Hematopoietic multipotent progenitor cell treated with erythropoietin and hydrocortisone succinate and interleukin-3 and kit ligand, for 15 days (in vitro differentiated cells): ENCODE measurements at places on chromosomes 7 and 10.

DNA sequence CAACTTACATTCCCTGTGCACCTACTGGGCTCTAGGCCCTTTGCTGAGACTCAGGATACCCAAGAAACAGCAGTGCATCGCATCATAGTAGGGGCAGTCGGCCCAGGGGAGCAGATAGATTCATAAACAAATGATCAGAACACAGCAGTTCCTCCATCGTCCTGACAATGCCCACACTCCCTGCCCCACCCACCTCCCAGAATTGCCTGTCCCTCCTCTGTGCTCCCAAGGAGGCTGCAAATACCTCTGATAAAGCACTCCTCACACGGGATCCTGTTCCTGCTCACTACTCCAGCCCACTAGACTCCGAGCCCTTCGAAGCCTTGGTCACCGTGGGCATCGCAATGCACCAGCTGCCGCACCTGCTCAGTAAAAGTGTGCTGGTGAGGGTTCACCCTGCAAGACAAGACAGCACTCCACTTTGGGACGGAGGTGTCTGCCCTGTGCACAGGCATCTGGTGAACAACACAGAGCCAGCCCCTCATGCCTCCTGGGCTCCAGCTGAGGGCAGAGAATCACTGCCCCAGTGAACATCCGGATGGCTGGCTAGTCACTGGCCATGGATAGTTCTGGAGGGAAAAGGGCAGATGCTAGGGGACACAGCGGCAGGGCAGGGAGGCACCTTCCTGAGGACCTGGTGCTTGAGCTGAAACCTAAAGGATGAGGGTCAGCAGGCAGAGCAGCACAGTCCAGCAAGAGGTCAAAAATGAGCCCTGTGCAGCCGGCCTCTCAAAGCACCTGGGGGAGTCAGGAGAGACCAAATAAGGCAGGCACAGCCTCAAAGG lies 60.7 kb downstream of the TNS3 start:
- no peak for DNase-seq

GRCh38 chr10:78957471-78958039 lies 111.2 kb upstream of the ZMIZ1 start:
- DNase-seq = no peak

DNA sequence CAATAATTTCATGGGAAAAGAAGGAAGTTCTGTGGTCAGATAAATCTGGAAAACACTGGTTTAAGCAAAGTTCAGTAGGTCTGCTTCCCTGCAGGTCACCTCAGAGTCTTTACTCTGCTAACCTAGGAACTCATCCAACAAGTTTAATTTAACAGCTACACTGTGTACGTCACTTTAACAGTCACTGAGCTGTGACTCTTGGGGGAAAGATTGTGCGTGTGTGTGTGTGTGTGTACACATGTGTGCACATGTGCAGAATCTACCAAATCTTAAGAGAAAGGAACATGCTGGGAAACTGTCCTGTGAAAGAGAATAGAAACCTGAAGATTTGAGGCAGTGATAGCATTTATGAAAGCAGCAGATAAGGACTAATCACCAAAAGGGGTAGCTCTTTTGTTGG lies 62.6 kb downstream of the IKZF1 start:
- no peak for DNase-seq

DNA sequence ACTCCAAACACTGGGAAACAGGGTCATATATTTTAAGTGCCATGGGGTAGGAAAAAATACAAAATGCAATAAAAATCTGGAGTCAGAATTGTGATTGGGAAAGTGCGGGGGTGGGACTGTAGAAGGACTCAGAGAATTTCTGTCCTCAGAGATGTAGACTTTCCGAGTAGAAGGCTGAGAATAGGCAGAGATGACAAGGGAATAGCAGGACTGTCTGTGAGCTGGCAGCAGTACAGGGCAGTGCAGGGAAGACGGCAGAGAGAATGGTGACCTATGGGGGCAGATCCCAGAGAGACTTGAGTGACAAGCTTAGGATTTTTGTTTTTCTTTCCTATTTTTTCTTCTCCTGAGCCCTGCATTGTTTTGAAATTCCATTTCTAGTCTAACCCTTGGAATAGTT lies 127.6 kb downstream of the SLC16A9 start:
- no peak for DNase-seq

DNA sequence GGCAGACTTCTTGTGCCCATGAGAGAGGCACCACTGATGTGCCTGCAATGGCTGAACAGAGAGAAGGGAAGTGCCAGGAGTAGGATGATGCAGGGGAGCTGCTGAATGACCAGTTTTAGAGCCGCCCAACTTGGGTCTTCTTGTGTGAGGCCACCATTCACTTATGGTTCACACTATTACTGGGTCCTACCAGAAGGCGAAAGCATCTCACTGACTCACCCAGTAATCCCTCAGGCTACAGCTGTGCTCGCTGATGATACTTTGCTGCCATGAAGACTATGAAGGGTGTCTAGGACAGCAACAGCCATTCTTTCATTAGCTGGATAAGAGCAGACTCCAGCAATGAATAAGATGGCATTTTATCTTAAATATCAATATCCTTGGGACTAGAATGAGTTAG lies 47.6 kb downstream of the PLXNA4 start:
- DNase-seq = no peak

GRCh38 chr10:58667658-58668310 lies 155.1 kb downstream of the BICC1 start:
- no peak for DNase-seq

GRCh38 chr10:73493781-73494180 lies 2.0 kb downstream of the PPP3CB start:
- DNase-seq = no peak

DNA sequence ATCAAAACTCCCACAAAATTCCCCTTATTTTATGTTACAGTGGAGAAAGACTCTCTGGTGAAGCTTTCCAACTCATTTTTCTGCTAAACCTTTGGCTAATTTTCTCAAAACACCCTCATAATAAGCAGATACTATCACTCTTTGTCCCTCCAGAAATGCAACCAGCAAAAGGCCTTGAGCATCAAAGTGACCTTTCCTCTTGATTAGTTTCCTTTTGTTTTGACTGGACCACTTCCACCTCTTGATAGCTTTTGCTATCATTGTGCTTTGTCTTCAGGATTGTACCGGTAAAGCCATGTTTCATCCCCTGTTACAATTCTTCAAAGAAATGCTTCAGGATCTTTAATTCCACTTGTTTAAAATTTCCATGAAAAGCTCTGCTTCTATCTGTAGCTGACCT lies 115.1 kb upstream of the SLC13A1 start:
- DNase-seq = no peak

DNA sequence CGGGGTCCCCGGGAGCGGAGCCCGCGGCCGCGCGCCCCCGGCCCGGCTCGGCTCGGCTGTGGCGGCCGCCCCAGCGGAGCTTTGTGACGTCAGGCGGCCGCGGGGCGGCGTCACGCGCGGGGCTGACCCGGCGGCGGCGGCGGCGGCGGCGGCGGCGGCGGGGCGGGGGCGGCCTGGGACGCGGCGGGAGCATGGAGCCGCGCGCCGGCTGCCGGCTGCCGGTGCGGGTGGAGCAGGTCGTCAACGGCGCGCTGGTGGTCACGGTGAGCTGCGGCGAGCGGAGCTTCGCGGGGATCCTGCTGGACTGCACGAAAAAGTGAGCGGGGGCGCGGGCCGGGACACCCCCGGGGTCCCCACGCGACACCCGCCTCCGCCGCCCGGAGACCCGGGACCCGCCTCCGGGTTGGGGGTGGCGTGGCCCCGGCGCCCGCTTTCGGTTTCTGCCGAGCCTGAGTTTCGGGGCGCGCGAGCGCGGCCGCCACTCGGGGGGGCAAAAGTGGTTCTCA lies at the start of gene PWWP2B:
Gene PWWP2B, plus strand, starts transcription at position 165 of the 506 bp plus-strand sequence. Its CDS starts 27 bp downstream, at position 192.
- DNase-seq = no peak

DNA sequence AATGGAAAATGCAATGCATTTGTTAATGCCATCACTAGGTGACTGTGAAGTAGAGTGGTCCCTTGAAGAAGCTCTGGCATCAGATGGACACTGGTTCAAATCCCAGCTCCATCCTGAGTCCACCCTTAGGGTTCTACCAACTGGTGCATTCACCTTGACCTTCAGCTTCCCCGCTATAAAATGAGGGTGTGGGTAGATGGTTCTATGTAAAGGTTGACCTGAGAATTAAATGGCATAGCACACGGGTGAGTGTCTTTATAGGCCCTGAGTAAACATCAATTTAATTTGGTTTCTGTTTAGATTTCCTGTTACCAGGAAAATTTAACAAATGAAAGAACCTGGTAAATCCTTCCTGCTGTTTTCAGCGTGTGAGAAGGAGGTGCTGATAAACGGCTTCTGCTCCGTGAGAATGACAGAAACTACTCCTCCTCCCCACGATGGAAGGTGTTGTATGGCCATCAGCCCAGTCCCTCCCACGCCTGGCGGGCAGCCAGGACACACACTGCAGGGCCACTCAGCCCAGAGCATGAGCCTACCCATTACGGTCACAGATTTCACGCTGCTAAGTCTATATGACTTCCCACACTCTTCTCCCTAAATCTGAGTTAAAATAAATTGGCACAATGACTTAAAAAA lies 210.1 kb downstream of the TNS3 start:
- peak; percentile 94 for DNase-seq

DNA sequence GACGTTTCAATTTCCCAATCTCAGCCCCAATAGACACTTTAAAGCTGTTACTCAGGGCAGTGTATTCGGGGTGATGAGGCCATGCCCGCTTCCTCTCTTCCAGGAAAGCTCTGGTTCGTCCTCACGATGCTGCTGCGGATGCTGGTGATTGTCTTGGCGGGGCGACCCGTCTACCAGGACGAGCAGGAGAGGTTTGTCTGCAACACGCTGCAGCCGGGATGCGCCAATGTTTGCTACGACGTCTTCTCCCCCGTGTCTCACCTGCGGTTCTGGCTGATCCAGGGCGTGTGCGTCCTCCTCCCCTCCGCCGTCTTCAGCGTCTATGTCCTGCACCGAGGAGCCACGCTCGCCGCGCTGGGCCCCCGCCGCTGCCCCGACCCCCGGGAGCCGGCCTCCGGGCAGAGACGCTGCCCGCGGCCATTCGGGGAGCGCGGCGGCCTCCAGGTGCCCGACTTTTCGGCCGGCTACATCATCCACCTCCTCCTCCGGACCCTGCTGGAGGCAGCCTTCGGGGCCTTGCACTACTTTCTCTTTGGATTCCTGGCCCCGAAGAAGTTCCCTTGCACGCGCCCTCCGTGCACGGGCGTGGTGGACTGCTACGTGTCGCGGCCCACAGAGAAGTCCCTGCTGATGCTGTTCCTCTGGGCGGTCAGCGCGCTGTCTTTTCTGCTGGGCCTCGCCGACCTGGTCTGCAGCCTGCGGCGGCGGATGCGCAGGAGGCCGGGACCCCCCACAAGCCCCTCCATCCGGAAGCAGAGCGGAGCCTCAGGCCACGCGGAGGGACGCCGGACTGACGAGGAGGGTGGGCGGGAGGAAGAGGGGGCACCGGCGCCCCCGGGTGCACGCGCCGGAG lies 2.6 kb downstream of the GJD4 start:
- DNase-seq = no peak

DNA sequence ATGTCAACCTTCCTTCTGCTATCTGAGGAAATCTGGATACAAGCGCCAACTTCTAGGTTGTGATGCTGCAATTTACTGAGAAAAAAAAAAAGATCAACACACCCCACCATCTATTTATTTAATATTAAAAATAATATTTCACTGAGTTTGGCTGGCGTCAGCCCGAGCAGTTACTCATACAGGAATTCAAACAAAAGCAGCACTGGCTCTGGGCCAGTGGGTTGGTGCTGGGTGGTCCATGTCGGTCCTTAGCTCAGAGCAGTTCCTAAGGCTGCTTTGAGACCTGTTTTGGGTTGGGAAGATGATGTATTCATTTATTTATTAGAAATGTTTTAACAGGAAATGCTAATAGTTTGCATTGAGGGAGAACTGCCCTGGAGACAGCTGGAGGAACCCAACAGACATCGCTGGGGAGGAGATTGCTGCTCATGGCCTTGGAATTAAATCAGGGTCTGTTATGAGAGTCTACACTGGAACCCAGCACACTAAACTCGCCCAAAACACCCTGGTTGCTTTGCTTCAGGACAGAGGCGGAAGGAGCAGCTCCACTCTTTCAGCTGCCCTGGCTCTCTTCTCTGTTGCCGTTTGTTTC lies 36.3 kb upstream of the GOT1 start:
- no peak for DNase-seq

GRCh38 chr10:101228153-101228965 lies 904 bp downstream of the LBX1 start:
- DNase-seq = no peak

GRCh38 chr10:88110822-88111221 lies 247.4 kb downstream of the PTEN start:
- no peak for DNase-seq

DNA sequence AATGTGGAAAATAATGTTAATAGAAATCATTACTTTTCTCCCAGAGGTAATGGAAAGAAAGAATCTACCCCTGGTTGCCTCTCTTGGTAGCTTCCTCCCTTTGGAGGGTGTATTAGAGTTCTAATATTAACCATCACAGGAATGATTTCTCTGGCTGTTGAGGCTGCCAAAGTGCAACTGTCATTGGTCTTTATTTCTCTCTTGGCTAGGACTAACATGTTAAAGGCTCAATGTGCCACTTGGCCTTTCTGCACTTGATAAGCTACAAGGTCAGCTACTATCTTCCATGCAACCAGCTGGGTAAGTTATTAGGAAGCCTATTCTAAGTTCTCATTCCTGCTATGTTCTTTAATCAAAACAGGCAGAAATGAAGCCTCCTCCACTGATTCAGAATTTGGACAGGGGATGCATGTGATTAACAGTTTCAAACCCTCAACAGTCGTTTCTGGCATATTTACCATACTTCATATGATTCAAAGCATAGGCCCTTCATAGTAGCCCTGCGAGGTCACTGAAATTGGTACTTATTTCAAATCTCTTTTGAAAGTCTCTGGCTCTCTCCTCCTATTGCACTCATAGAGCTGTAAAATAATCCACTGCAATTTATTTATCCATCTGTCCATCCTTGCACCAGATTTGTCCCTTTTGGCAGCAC lies 645.0 kb downstream of the SORCS1 start:
- no peak for DNase-seq

GRCh38 chr10:78065611-78066010 lies 31.9 kb downstream of the RPS24 start:
- DNase-seq = no peak

DNA sequence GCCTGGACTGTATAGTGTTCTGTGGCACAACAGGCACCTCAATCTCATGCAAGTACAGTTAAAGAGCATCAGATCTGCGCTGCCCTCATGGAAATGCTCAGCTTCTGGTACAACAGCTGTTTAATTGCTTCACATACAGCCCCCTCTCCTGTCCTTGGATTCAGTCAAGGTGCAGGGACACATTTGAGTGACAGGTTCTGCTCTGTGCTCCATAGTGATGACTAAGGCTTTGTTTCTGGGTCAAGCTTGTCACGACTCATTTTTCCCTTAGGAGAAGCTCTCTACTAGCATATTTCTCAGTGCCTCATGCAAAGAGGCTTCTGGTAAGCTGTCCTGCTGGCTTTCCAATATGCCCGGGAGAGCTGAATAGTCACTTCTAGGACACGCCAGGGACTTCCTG lies 26.8 kb upstream of the MYO3A start:
- DNase-seq = no peak

DNA sequence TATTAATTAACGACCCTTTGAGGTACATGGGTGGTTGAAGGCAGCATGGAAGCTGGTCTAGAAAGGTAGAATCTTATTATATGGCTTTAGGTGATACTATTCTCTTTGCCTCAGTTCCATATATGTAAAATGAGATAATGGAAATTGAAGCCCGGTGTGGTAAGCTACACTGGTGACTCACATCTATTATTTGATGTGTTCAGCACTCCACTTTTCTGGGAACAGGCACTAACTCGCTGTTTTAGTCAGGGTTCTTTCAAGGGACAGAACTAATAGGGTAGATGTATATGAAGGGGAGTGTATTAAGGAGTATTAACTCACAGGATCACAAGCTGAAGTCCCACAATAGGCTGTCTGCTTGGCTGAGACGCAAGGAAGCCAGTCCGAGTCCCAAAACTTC lies 4.4 kb upstream of the TRUB1 start:
- DNase-seq = no peak

- no peak for DNase-seq
Measured at GRCh38 chr7:129889133-129889844, 63.5 kb downstream of the UBE2H start.
